NCI-H1930 (cell line): ENCODE measurements at places on chromosomes 5 and 9.

DNA sequence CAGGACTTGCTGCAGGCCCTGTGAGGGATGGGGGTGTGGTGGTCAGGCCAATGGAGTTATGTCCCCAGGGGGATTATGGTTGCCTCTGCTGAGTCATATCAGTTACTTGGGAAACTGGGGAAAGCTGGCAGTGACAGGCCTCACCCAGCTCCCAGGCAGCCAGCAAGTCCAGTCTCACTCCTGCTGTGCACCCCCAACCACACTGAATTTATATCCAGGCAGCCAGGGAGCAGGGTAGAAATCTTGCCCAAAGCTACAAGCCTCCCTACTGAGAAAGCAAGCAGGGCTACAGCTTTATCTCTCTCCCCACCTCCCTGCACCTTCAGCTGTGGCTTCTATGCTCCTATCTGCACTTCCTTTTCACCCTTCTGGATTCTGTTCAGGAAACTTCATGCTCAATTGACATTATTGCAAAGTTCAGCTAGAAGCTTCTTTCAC lies 2076.0 kb upstream of the CDH9 start:
- no peak for DNase-seq

DNA sequence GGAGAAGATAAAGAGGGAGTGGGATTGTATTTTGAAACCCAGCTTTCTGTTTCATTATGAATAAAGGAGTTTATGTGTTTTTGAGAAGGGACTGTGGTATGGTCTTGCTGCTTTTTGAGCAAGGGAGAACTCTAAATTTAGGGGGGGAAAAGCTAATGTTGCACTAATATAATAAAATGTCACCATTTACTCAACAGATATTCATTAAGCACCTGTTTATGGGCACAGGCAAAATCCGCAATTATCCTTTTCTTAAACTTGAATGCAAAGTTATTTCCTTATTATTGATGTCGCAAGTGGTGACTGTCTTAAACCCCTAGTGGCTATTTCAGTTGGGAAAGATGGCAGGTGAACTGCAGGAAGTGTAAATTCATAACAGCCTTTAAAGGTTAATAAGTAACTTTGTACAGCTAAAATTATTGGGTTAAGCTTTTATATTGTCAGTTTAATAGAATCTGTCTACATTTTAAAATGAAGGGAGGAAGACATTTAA lies 1.5 kb downstream of the CDC42SE2 start:
- DNase-seq = no peak

DNA sequence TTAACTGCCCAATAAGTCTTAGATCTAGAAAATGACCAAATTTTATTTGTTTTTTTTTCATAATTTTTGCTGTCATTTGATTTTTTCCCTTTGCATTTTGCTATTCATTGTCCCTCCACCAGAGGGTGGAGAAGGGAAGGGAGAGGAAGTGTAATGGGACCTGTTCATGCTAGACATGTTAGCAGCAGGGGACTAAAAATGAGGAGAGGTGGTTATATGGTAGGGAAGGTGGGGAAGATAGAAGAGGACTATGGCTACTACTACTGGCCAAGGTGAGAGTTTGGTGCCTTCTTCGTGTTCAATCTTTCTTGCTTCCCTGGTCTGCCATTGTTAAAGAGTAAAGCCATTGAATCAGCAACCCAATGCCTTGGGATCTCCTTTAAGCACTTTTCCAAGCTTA lies 6.4 kb downstream of the GRIA1 start:
- no peak for DNase-seq

DNA sequence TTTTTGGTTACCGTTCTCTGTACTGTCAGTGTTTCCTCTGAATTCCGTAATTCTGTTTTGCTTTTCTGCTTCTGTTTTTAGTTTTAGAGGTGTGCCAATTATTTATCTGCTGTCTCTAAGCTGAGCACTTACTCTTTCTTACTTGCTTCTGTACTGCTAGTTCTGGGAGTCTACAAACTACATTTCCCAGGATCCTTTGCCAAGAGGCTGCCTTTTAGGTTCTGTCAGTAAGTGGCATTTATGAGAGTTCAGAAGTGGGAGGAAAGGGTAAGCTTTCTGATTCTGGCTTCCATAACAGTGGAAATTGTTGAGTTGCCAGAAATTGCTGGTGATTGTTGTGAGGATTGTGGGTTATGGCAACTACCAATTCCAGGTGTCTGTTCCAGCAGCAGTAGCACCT lies 102.4 kb downstream of the OSTF1 start:
- no peak for DNase-seq

- no peak for DNase-seq
Measured at GRCh38 chr5:73135429-73136054, 15.2 kb downstream of the TMEM171 start.

- no peak for DNase-seq
Measured at GRCh38 chr5:102691434-102691833, 63.7 kb upstream of the PAM start.

DNA sequence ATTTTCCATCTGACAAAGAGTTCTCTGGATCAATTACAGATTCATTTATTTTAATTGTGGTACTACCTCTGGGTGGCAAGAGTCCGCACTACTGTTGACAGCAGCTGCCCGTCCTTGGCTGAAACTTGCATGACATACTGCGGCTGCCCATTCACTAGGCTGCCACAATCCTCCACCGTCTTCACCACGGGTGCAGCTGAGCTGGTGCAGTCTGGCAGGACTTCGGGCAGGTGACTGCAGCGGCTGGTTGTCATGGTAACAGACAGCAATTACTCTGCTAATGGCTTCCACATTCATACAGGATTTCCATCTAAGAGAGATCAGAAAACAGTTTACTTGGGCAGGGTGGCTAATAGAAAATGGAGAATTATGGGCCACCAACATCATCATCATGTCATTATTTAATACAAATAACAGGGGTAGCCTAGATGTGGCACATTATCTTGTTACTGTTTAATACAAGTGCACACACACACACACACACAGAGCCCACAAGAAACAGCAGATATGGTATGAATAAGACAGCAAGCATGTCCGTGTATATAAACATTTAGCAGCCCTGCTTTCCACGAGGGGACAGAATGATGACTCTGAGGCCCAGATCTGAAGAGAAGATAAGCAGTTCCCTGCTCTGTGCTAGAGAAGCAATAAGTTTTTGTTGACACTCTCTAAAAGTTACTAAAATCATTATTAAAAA lies 112.3 kb downstream of the MARCHF3 start:
- peak; percentile 0 for DNase-seq

GRCh38 chr5:138033907-138034306 lies 1.0 kb upstream of the FAM13B start:
- DNase-seq = no peak

DNA sequence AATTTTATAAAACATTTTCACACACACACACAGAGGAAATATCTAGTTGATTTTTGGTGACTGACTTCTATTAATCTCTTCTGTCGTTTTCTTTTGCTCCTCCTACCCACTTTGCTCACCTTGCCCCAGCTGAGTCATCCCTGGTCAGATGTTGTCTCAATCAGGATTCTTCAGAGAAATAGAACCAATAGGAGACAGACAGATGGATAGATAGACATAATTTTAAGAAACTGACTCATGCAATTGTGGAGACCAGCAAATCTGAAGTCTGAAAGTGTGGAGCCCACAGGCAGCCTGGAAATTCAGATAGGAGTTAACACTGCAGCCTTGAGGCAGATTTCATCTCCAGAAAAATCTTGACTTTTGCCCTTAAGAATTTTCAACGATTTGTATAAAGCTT lies 37.0 kb upstream of the PIK3R1 start:
- DNase-seq = no peak

DNA sequence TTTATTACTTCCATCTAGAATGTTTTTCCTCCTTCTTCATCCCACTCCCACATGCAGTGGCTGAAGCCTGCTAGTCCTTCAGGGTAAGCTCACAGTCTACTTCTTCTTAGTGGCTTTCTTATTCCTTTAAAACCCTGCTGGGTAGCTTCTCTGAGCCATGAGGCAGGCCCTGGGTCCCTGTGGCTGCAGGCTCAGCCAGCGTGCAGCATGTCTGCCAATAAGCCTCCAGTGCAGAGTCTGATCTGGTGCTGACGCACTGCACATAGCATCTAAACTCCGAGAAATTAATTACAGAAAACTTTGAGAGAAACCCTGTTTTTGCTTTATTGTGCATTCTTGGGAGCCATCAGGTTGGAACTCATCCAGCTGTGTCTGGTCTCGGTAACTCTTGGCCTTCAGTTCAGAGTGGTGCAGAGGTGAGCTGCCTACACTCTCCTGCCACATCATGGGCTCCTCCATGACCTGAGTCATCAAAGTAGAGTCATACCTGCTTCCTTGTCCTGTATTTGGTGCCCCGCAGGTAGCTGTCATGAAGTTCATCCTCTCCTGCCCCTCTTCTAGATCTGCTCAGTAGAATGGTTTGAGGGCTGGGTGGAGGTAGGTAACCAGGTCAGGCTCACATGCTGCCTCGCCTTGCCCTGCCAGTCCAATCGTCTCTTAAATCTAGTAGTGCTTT lies 339.4 kb downstream of the KDM4C start:
- no peak for DNase-seq

DNA sequence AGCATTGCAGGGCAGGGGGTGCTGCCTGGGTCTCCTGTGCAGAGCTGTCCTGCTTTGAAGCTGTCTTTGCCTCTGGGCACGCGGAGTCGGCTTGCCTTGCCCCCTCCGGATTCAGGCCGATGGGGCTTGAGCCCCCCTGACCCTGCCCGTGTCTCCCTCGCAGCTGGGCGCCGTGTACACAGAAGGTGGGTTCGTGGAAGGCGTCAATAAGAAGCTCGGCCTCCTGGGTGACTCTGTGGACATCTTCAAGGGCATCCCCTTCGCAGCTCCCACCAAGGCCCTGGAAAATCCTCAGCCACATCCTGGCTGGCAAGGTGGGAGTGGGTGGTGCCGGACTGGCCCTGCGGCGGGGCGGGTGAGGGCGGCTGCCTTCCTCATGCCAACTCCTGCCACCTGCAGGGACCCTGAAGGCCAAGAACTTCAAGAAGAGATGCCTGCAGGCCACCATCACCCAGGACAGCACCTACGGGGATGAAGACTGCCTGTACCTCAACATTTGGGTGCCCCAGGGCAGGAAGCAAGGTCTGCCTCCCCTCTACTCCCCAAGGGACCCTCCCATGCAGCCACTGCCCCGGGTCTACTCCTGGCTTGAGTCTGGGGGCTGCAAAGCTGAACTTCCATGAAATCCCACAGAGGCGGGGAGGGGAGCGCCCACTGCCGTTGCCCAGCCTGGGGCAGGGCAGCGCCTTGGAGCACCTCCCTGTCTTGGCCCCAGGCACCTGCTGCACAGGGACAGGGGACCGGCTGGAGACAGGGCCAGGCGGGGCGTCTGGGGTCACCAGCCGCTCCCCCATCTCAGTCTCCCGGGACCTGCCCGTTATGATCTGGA lies 2.7 kb downstream of the CEL start:
- DNase-seq = no peak

DNA sequence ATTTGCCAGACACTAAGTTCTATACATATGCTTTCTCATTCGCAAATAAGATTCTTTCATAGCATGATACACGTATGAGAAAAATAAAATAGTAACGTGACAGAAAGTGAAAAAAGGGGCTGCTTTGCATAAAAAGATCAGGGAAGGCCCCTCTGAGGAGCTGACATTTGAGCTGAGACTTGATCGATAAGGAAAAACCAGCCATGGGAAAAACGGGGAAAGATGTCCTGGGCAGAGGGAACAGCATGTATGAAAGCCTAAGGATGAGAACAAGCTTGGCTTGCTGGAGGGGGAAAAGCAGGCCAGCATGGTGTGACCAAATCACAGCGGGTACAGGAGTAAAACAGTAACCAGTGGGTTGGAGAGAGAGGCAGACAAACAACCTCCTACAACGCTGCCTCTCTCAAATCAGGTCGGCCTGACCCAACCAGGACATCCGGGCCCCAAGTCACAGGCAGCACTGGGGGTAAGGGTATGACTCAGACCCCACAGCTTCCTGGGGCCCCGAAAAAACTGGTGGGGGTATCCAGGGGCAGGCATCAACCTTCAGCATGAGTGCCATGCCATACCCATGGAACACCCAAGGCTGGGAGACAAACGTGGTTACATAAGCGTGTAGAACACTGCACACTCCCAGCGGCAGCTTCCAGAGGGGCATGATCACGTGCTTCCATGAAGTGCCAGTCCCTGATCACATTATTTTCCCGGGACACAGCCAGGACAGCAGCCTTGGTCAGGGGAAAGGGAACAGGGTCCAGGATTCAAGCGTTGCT lies 2.2 kb downstream of the TNIP1 start:
- no peak for DNase-seq

- no peak for DNase-seq
Measured at GRCh38 chr5:81854485-81854884, 103.6 kb upstream of the SSBP2 start.

DNA sequence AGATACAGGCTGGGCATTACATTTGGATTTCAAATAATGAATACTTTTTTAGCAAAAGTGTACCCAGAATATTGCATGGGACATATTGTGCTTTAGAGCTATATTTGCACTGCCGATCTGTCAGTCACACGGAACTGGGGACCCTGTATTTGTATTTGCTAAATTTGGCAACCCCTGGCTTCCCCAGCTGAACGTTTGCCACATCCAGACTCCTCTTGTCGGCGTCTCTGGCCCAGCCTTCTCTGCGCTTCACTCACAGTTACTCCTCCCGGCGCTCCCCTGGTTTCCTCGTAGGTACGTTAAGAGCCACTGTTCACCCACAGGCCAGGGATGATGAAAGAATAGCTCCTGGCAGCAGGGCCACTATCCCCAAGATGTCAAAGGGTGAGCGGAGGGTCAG lies 58.7 kb downstream of the NSUN2 start:
- no peak for DNase-seq

- no peak for DNase-seq
Measured at GRCh38 chr9:79080536-79080935, 491.2 kb upstream of the TLE4 start.

DNA sequence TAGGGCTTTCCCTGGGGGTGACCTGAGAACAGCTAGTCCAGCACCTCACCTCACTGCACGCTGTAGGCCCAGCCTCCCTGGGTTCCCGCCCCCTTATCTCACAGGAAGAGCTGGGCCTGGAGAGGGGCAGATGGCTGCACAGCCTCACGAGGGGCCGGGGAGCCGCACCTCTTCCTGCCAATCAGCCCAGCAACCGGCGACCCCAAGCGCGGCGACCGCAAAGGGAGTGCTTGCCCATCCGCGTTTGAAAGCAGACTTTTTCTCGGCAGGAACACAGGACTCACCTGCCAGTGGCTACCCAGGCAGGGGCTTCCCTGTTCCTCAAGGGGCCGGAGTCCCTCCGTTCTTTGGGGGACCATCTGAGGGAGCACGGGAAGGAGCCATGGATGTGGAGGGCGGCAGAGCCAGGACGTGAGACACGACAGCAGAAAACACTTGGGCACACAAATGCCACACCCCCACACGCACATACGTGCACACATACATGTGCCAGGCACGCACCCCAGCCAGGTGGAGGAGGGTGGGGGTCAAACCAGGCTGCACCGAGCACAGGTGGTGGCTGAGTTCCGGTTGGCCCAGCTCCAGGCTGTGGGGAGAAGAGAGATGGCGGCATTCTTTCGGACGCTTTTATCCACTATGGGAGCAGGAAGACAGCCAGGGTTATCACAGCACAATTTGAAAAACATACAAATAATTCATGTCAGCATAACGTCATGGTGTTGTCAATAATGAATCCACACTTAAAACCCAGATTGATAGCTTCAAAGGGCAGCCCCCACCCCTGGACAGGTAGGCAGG lies 11.3 kb downstream of the TMEM250 start:
- no peak for DNase-seq
